Mammary microvascular endothelial cell (primary cell): ENCODE measurements at places on chromosomes 2 and 18. TPM values are rescaled to one million over a fixed set of nuclear protein-coding genes. Genes with fewer than 3 reads are reported as not detected.

The COL6A3 gene
- total RNA-seq = 3.0 and 4.3 TPM in 2 replicates

The NDC80 gene
- 30.8 and 33.0 TPM in 2 replicates for total RNA-seq

The MROH2A gene
- not detected in 2 replicates for total RNA-seq

The IL36G gene
- not detected in 2 replicates for total RNA-seq

The TDRD15 gene
- total RNA-seq = not detected in 2 replicates

The BMP10 gene
- total RNA-seq = not detected in 2 replicates

The MITD1 gene
- total RNA-seq = 37.5 and 40.0 TPM in 2 replicates

The RAD51AP2 gene
- not detected in 2 replicates for total RNA-seq

The STARD6 gene
- not detected in 2 replicates for total RNA-seq

The EFHD1 gene
- 0.20 TPM in 1 of 2 replicates, not detected in the other for total RNA-seq

The CCDC148 gene
- total RNA-seq = 0.20 TPM in 1 of 2 replicates, not detected in the other

The MC5R gene
- total RNA-seq = not detected in 2 replicates

The PROKR1 gene
- not detected in 2 replicates for total RNA-seq

The TEX44 gene
- not detected in 2 replicates for total RNA-seq

The KLHL30 gene
- not detected in 2 replicates for total RNA-seq

The ITGA4 gene
- total RNA-seq = 13.8 and 15.3 TPM in 2 replicates

The NXPH2 gene
- total RNA-seq = not detected in 2 replicates

The OTOF gene
- 1.3 TPM in 2 replicates for total RNA-seq

The RFX8 gene
- 0.44 and 2.3 TPM in 2 replicates for total RNA-seq

The GREB1 gene
- 0.13 and 0.34 TPM in 2 replicates for total RNA-seq

The TRIP12 gene
- total RNA-seq = 97.5 and 102 TPM in 2 replicates

The ABHD3 gene
- 2.4 and 3.6 TPM in 2 replicates for total RNA-seq

The TGFA gene
- 3.1 and 4.7 TPM in 2 replicates for total RNA-seq

The ELAC1 gene
- 3.5 and 8.5 TPM in 2 replicates for total RNA-seq

The GALR1 gene
- total RNA-seq = not detected in 2 replicates

The LRRC30 gene
- not detected in 2 replicates for total RNA-seq

The SLC40A1 gene
- 2.9 and 3.1 TPM in 2 replicates for total RNA-seq

The PLA2R1 gene
- total RNA-seq = 4.9 and 6.4 TPM in 2 replicates

The ZSCAN30 gene
- total RNA-seq = 14.9 and 15.8 TPM in 2 replicates

The ERBB4 gene
- total RNA-seq = under 0.01 and 0.07 TPM in 2 replicates

The GBX2 gene
- 8.1 and 10.0 TPM in 2 replicates for total RNA-seq

The STEAP3 gene
- 21.6 and 27.2 TPM in 2 replicates for total RNA-seq

The SIX3 gene
- not detected in 2 replicates for total RNA-seq

The ANKRD62 gene
- total RNA-seq = not detected in 2 replicates

The BUB1 gene
- total RNA-seq = 45.8 and 49.7 TPM in 2 replicates

The NTSR2 gene
- total RNA-seq = not detected in 2 replicates

The CHRNG gene
- total RNA-seq = not detected in 2 replicates

The RASGRP3 gene
- 68.6 and 106 TPM in 2 replicates for total RNA-seq

The PCARE gene
- total RNA-seq = not detected in 2 replicates

The AFTPH gene
- total RNA-seq = 15.1 and 15.8 TPM in 2 replicates

The PGAP1 gene
- 1.5 and 2.0 TPM in 2 replicates for total RNA-seq

The YPEL5 gene
- 49.8 and 50.3 TPM in 2 replicates for total RNA-seq

The EGR4 gene
- not detected in 2 replicates for total RNA-seq

The CD8B gene
- not detected in 2 replicates for total RNA-seq

The TAF4B gene
- 4.3 and 5.5 TPM in 2 replicates for total RNA-seq

The CFAP65 gene
- total RNA-seq = not detected in 2 replicates

The HTRA2 gene
- total RNA-seq = 23.4 and 28.8 TPM in 2 replicates

The VIT gene
- total RNA-seq = not detected in 2 replicates
